ENCODE measurements at places on chromosomes 5 and 9. TPM values are rescaled to one million over a fixed set of nuclear protein-coding genes. Genes with fewer than 3 reads are reported as not detected.

Gene TAF11L2
- total RNA-seq = not detected

Gene CNTLN
- 25.1 TPM for total RNA-seq

Gene RANBP3L
- total RNA-seq = 15.5 TPM

Gene FOXD4L3
- total RNA-seq = 0.23 TPM

Gene BAAT
- total RNA-seq = 0.23 TPM

Gene OGN
- total RNA-seq = 11.8 TPM

Gene PCDHAC1
- total RNA-seq = 42.7 TPM

Gene PCDHA2
- 10.4 TPM for total RNA-seq

Data from diencephalon (tissue), 1 donor.